ENCODE measurements at places on chromosomes 2 and 18.
A peak's percentile ranks its signal among the peaks of the same experiment; 100 is the strongest.

DNA sequence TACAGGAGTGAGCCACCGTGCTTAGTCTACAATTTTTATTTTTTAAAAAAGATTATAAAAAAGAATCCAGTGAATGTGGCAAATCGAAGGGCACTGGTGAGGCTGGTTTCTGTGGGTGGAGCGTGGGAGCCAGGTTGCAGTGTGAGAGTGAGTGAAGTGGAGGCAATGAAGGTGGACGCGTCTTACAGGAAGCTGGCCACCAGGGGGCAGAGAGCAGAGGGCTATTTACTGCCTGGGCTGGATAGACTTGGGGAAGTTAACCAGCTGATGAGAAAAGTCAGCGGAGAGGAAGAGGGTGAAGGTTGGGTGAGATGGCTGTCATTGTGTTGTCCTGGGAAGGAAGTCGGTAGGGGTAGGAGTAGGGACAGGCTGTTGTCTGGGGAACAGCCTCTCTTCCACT lies 6.8 kb downstream of the SCTR start:
- DNase-seq = peak; percentile 77

GRCh38 chr2:167190053-167190452 lies 301.8 kb downstream of the XIRP2 start:
- no peak for DNase-seq

- DNase-seq = no peak
Measured at GRCh38 chr18:10912790-10913545, 236.4 kb downstream of the PIEZO2 start.

- no peak for DNase-seq
Measured at GRCh38 chr2:10161206-10161931, 38.8 kb downstream of the RRM2 start.

- no peak for DNase-seq
Measured at GRCh38 chr18:45166341-45166835, 448.9 kb upstream of the SLC14A2 start.

DNA sequence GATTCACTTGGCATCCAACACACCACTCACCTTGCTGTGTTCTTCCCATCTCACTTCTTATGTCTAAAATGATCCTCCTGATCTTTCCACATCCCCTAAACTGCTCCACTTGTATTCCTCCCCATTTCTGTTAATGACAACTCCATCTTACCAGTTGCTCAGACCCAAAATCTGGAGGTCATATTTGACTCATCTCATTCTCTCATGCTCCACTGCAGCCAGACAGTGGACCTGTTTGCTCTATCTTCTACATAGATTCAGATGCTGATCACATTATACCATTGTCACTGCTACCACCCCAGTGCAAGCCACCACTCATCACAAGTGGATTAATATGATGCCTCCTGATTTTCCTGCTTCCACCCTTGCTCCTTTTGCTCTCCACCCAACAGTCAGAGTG lies 7.9 kb upstream of the NABP1 start:
- no peak for DNase-seq

All from neural progenitor cell (in vitro differentiated cells).